ENCODE measurements at places on chromosomes 3 and 15.

DNA sequence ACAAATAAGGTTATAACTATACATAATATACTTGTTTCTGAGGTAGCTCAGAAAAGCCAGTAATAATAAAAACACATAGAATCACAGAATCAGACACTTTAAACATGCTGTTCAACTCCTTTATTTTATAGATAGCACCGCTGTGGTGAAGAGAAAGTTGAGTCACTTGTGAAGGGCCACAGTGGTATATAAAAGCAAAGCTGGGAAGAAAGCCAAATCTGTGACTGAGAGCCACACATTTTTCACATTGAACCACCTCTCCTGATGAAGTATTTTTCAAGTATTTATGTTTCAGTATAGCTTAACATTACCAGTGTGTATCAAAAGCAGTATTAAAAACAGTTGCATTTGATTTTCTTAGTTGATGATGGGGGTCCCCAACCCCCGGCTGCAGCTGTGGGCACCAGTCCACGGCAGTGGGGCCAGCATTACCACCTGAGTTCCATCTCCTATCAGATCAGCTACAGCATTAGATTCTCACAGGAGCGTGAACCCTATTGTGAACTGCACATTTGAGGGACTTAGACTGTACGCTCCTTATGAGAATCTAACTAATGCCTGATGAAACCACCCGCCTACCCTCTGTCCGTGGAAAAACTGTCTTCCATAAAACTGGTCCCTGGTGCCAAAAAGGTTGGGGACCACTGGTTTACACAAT lies 46.2 kb downstream of the TBL1XR1 start:
- DNase-seq = peak; percentile 24

DNA sequence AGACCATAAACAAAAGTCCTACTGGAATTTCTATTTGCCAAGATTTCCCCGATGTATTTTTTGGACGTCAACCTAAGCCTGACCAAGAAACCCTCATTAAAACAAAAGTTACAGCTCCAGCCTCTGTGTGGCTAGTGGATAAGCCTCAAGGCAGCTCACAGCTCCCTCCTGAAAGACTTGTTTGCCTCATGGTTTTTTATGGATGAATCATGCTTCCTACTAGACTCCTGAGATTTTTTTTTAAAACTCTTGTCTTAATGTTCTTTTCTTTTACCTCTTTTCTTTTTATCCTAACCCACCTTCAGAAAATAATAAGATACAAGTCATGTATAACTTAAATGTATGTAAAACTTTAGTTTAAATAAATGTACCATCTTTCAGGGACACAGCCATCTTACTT lies 52.4 kb downstream of the SUCNR1 start:
- no peak for DNase-seq

- no peak for DNase-seq
Observed at GRCh38 chr3:78046566-78046965, 1006.7 kb downstream of the ROBO2 start.

GRCh38 chr3:188076176-188076575 lies 77.8 kb upstream of the LPP start:
- DNase-seq = no peak

DNA sequence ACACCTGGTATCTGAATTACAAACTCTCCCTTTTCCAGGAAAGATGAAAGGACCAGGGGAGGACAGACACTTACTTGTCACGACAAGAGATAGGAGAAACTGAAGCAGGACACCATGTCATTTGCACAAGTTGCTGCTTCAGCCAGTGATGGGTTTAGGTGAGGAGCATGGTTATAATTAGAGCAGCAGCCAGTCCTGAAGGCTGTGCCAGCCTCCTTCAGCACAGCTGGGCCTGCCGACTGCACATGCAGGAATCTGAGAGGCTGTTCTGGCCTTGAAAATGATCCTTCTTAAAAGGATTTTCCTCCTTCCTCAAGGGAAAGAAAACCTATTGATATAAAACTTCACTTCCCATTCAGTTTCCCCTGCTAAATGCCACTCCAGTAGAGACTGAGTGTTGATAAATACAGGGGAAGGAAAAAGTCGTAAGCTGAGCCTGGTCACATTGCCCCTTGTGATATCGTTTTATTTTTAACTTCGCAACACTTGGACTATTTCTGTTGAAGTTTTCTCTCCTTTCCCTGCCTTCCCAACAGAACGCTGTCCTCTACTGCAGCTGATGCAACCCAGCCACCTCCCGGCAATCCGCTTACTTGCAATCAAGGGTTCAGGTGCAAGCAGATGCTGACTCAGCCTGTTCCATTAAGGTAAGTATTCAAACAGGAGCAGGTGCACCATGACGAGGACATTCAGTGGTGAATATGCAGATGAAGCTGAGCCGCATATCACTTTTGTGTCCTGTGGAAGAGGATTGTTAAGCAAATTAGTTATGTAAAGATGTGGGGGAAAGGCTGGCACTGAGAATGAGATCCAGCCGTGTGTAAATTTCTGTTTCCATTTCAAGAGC lies at the start of gene FBXO40:
Gene FBXO40, plus strand, starts transcription at position 524 of the 847 bp plus-strand sequence. CDS start 27,197 bp downstream, outside the sequence.
- DNase-seq = no peak

- no peak for DNase-seq
Observed at GRCh38 chr3:62833538-62833937, 41.7 kb downstream of the CADPS start.

DNA sequence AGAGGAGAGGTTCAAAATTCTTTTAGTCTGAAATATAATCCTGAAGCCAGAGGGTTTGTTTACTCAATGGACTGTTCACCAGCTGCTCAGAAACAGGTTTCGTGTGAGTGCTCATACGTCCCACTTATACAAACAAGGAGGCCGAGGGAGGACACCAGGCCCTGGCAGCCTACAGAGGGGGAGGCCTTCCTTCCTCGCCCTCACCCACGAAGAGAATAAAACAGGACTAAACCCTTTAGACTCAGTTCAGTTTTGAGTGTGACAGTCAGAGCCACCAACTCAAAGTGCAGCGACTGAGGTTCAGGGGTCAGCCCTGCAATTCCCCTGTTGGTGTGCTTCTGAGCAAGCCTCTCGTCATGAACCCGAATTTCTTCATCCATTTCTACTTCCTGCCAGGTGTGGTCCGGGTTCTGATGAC lies 17.3 kb downstream of the FAM174B start:
- DNase-seq = peak; percentile 60

GRCh38 chr3:190026154-190026553 lies 94.5 kb downstream of the P3H2 start:
- no peak for DNase-seq

DNA sequence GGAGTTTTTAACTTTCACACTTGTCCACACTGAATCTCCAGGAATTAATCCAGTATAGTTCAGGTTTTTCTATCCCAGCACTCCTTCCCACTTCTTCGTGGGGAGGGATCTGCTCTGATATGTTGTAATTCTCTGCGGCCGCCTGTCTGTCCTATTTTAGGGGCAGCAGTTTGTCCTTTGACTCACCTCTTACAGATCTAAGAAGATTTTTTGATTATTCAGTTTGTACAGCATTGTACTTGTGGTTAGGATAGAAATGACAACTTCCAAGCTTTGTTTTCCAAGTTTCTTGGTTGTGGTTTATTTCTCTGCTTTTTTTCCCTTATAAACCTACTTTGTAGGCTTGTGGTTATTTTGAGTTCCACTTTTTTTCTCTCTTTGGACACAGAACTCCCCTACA lies 601.7 kb downstream of the SI start:
- DNase-seq = no peak

GRCh38 chr3:42544492-42545283 lies 37.1 kb downstream of the SEC22C start:
- no peak for DNase-seq

DNA sequence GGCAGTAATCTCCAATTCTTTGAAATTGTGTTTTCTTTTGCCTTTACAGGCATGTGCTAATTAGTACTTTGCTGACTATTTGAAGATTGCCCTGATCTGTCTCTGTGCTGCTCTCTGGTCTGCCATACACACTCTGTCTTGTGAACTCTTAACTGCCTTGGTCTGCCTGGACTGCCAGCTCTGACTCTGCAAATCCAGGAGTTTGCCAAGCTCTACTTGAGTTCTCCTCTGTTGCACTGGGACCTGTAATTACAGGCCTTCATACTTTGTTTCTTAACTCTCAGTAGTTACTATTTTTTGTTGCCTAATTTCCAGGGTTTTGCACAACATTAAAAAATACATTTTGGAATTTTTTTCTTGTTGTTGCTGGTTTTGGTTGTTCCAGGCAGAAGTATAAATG lies 155.0 kb downstream of the RSRC1 start:
- DNase-seq = no peak

GRCh38 chr3:48107227-48107626 lies 81.0 kb downstream of the CDC25A start:
- DNase-seq = no peak

GRCh38 chr3:50287262-50287661 lies 5.0 kb downstream of the IFRD2 start:
- DNase-seq = no peak

- DNase-seq = no peak
Observed at GRCh38 chr15:48630245-48630644, 15.3 kb downstream of the FBN1 start.

- DNase-seq = no peak
Observed at GRCh38 chr3:196398782-196399181, 33.4 kb downstream of the UBXN7 start.

- DNase-seq = no peak
Observed at GRCh38 chr15:89777782-89778380, 1.7 kb downstream of the MESP2 start.

GRCh38 chr3:150399060-150399459 lies 9.0 kb upstream of the TSC22D2 start:
- no peak for DNase-seq

GRCh38 chr15:59885832-59886231 lies 118.3 kb upstream of the FOXB1 start:
- DNase-seq = no peak

- no peak for DNase-seq
Observed at GRCh38 chr3:188396251-188396650, 242.3 kb downstream of the LPP start.

DNA sequence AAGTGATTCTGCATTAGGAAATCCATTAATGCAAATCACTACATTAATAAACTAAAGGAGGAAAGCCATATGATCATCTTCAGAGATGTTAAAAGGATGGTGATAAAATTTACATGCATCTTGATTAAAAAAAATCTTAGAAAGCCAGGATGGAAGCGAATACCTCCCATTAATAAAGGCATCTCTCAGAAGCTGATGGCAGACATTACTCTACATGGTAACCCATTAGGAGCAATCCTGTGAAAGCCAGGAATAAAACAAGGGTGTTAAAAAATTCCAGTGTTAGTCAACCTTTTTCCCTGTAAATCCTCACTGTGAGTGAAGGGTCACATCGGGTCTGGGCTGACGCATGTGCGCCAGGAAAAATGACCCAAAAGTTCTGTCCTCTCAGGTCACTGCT lies 25.5 kb downstream of the NSMCE3 start:
- DNase-seq = no peak

GRCh38 chr3:47028146-47028545 lies 48.7 kb downstream of the NBEAL2 start:
- no peak for DNase-seq

GRCh38 chr3:63043631-63044030 lies 168.4 kb upstream of the CADPS start:
- no peak for DNase-seq

GRCh38 chr15:36758800-36759199 lies 179.4 kb downstream of the CDIN1 start:
- DNase-seq = no peak

DNA sequence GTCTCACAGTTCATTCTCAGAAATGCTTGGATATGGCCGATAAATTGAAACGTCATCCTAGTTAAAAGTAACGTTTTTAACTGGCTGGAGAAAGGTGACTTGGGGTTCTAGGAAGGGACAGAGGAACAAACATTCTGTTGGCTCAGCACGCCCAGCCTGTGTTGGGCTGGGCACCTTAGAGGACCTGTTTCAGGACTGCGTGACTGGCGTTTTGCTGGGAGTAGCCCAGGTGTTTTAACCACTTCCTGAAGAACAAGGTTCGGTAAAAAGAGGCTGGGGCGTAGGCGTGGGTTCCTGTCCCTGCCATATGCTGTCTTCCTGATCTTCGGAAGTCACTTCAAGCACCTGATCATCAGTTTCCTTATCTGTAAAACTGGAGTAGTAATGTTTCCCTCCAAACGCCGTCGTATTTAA lies 1.1 kb upstream of the TLNRD1 start:
- DNase-seq = no peak

- DNase-seq = no peak
Observed at GRCh38 chr15:85504749-85505676, 124.6 kb downstream of the AKAP13 start.

- peak; percentile 79 for DNase-seq
Observed at GRCh38 chr3:111859974-111860859, 1.2 kb downstream of the PHLDB2 start.

DNA sequence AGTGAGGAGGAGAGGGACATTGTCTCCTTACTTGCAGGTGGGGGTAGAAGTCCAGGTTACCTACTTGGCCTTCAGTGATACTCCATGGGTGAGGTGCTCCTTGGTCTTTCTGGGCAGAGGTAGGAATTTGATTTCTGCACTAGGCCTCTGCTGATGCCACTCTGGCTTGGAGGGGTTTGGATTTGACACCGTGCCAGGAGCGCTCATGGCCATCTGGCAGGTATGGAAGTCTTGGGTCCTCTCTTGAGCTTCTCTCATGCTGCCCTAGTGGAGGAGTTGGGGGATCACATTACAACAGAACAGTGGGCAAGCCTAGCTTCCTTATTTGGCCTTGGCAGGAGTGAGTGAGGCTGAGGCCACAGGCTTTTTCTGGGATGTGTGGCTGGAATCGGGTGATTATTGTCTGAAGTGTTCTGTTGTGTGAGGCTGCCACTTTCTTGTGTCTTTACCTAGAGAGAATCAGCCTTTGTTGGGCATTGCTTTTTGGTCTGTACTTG lies 525.0 kb downstream of the GABRG3 start:
- DNase-seq = peak; percentile 88

All from DMS 273 treated with DMSO at 0.1 percent for 48 hours (cell line).